ENCODE measurements at places on chromosomes 3 and 15. TPM values are rescaled to one million over a fixed set of nuclear protein-coding genes. Genes with fewer than 3 reads are reported as not detected.

CELF6 gene
- 2.1 TPM for total RNA-seq

NR1D2 gene
- 51.8 TPM for total RNA-seq

RETNLB gene
- not detected for total RNA-seq

CD200 gene
- 10.5 TPM for total RNA-seq

MOBP gene
- 0.14 TPM for total RNA-seq

LMAN1L gene
- not detected for total RNA-seq

SPINT1 gene
- 232 TPM for total RNA-seq

SLC2A2 gene
- total RNA-seq = 22.4 TPM

HTR3D gene
- total RNA-seq = not detected

CRYBG3 gene
- 17.7 TPM for total RNA-seq

MEX3B gene
- total RNA-seq = 4.1 TPM

CPLX3 gene
- total RNA-seq = not detected

ADGRG7 gene
- total RNA-seq = 2.0 TPM

CXCR6 gene
- total RNA-seq = 11.9 TPM

GOLGA8K gene
- 0.66 TPM for total RNA-seq

Measured in mucosa of gallbladder (tissue), 1 donor.